ENCODE measurements at places on chromosomes 12 and 14.

GRCh38 chr12:126545411-126545810 is 1480.2 kb downstream of the AACS start:
- no peak for DNase-seq

DNA sequence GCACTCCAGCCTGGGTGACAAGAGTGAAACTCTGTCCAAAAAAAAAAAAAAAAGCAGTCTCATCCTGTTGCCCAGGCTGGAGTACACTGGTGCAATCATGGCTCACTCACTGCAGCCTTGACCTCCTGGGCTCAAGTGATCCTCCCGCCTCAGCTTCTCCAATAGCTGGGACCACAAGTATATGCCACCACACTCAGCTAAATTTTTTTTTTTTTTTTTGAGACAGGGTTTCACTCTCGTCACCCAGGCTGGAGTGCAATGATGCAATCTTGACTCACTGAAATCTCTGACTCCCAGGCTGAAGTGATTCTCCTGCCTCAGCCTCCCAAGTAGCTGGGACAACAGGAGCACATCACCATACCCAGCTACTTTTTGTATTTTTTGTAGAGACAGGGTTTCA is 5.2 kb upstream of the CNPY2 start:
- DNase-seq: no peak

DNA sequence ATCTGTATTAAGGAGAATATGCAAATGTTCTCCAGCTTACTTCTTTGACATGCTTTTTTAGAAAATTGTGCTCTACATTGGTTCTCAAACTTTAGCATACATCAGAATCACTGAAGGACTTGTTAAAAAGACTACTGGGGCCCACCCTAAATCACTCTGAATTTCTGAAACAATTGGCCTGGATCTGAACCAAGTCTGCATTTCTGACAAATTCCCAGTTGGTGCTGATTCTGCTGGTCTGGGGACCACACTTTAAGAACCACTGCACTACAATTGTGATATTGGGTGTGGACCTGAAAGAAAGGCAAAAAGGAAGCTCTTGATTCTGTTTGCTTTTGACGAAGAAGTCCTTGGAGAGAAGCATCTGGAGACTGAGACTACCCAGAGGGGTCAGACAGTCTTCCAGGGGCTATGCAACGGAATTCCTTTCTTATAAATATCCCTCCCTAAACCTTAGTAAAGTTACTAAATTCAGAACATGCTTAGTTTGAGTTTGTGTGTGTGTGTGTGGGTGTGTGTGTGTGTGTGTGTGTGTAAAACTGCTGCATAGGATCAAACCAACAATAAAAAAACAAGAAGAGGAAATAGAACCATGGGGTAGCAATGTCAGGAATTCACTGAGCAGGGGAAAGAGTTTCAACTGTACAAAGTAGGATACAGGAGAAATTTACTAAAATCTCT is 36.8 kb downstream of the EAPP start:
- DNase-seq: no peak

DNA sequence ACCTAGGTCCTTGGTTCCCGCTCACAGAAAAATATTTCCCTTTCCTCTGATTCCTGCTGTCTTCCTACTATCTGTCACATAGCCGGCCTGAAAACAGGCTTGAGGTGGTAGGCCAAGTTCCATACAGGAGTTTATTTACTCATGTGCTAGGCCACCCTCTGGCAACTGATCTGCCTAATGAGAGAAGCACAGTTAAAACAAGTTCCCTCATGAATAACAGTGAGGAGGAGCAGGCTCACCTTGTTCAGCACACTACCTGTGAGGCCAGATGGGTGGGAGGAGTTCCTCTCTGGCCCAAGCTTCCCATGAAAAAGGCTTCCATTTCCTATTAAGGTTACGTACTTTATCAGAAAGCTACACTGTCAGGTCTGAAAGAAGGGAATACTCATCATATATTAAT is 206.0 kb downstream of the MYRFL start:
- no peak for DNase-seq

GRCh38 chr12:132163041-132163910 is 19.0 kb downstream of the NOC4L start:
- no peak for DNase-seq

- no peak for DNase-seq
Observed at GRCh38 chr12:54141431-54142113, 47.2 kb downstream of the SMUG1 start.

- DNase-seq: no peak
Observed at GRCh38 chr14:68239988-68240771, 420.6 kb downstream of the RAD51B start.

GRCh38 chr12:93025145-93026103 is 96.3 kb upstream of the EEA1 start:
- peak; percentile 26 for DNase-seq

- DNase-seq: no peak
Observed at GRCh38 chr12:2335916-2336315, 283.1 kb downstream of the CACNA1C start.

- DNase-seq: peak; percentile 43
Observed at GRCh38 chr14:61099216-61099835, 118.3 kb downstream of the SLC38A6 start.

GRCh38 chr12:96302687-96303310 is 97.4 kb downstream of the CDK17 start:
- no peak for DNase-seq

GRCh38 chr14:68927956-68928675 is 51.0 kb downstream of the ACTN1 start:
- no peak for DNase-seq

DNA sequence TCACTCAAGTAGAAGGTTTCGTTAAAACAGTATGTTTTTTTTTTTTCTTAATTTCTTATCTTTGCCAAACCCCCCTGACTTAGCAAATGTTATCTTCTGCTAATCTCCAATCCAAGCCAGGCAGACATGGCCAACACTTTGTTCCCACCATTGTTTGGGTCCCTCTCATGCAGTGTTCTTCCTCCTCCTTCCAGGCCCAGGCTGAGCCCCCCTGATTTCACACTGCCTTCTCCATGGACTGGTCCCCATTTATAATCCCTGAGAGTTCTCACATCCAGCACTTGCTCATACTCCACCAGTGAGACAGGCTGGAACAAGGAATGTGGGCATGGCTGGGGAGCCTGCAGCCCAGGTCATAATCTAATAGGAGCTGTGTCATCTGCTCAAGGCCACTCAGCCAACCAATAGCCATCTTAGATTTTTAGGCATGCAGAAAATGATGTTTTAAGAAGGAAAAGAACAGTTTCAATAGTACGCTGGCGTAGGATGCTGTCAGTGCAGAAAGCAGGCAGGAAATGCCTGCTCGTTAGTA is 238.4 kb upstream of the CCDC196 start:
- DNase-seq: no peak

GRCh38 chr14:94040796-94041195 is 14.7 kb downstream of the OTUB2 start:
- DNase-seq: no peak

DNA sequence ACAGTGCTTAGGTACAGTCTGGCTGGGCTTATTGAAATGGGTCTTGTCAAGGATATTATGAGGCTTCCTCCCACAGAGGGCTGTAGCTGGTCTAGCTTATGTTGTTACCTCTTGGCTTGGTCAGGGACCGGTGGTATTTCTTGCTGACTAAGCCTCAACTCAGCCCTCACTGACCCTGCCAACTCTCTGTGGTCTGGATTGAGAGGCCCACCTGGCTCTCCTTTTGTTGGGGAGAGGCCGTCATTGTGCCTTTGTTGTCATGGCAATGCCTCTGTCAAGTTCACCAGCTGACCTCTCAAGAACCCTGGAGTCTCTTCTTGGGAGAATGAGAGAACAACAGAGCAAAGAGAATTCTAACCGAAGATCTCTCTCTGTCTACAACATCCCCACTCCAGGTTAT is 245.6 kb upstream of the NPAS3 start:
- DNase-seq: no peak

- DNase-seq: no peak
Observed at GRCh38 chr14:105477660-105478397, 3.2 kb downstream of the CRIP2 start.

DNA sequence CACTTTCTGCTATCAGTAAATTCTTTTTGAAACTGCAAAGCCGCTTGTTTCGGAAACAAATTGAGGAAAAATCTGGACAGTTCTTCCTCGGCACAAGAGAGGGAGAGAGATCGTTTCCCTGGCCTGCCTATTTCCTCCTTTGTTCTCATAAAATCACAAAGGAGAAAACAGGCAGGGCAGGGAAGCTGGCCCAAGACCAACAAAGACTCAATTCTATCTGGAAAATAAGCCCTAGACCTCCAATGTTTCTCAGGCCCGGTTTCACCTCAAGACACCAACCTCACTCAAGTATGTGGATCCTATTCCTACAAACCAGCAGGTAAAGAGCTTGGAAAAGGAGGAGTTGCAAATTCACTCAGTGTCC is 19.5 kb downstream of the DICER1 start:
- no peak for DNase-seq

- no peak for DNase-seq
Observed at GRCh38 chr12:97801471-97802059, 339.0 kb downstream of the RMST start.

Data from AG04450 (cell line).